ENCODE measurements at places on chromosomes 6 and 20.

- DNase-seq: no peak
These were observed 3.5 kb upstream of the LBP start for GRCh38 chr20:38342713-38343310.

DNA sequence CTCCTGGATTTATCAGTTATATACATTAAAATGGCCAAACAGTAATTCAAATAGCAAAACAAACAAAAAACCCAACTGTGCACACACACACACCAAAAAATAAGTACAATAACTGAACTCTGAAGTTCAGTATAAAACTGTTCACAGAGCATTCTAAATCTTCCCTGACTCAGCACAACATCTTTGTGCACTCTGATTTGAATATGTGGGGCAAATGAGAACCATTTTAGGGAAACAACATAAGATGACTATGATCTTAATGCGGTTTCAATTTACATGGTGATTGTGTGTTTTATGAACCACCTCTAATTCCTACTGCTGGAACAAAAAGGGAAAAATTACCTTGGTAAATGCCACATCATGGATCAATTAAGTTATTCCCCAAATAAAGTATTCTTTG is 41.7 kb downstream of the PLAGL1 start:
- no peak for DNase-seq

DNA sequence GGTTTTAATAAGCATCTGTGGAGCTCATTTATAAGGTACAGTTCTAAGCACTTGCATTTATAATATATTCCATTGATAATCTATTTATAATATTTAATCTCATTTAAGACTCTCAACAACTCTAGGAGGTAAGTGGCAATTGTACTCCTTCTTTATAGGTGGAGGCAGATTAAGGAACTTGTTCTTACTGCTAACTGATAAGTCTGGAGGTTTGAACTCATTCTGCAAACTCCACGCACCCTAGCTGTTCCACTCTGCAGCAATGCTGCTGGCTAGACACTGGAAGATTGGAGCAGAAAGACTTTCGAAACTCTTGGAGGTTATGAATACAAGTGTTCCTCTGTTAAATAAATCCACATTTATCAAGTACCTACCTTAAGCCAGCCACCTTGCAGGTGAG is 793 bp upstream of the HDAC2 start:
- no peak for DNase-seq

DNA sequence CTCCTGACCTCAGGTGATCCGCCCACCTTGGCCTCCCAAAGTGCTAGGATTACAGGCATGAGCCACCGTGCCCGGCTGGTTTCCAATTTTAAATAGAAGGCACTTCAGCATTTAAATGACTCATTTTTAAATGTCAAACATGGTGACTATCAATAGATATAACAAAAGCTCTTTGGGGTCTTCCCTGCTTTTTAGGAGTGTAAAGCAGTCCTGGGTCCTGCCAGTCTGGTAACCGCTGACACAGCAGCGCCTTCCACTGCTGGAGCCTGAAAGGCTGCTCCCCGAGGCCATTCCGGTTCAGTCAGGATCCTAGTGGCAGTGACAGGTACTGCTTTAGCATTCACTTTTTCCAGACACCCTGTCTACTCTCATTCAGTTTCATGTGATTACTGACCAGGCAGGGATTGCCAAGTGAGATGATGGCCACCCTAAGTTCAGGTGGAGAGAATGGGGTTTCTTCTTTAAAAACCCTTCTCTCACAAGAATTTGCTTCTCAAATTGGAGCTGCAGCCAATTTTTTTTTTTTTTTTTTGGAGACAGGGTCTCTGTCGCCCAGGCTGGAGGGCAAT is 5.1 kb downstream of the DIDO1 start:
- no peak for DNase-seq

GRCh38 chr20:40941133-40941610 is 87.5 kb upstream of the TOP1 start:
- no peak for DNase-seq

DNA sequence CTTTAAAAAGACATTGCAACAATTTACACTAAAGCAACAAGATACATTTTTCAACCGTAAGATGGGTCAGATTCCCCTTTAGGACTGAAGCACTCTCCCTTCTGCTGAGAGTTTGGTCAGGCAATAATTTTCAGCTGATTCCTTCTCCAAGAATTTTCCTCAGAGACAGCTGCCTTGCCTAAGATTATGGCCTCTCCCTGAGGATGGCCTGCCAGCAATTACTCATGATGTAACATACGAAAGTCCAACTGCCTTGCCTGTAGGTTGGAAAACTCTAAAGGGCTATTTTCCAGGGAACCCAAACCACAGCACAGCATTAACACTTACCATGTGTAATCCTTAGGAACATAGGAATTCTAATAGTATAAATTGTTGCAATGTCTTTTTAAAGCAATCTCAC is 229.1 kb upstream of the FLRT3 start:
- no peak for DNase-seq

Data from brain pericyte (primary cell).